ENCODE measurements at places on chromosomes 1 and 21.

DNA sequence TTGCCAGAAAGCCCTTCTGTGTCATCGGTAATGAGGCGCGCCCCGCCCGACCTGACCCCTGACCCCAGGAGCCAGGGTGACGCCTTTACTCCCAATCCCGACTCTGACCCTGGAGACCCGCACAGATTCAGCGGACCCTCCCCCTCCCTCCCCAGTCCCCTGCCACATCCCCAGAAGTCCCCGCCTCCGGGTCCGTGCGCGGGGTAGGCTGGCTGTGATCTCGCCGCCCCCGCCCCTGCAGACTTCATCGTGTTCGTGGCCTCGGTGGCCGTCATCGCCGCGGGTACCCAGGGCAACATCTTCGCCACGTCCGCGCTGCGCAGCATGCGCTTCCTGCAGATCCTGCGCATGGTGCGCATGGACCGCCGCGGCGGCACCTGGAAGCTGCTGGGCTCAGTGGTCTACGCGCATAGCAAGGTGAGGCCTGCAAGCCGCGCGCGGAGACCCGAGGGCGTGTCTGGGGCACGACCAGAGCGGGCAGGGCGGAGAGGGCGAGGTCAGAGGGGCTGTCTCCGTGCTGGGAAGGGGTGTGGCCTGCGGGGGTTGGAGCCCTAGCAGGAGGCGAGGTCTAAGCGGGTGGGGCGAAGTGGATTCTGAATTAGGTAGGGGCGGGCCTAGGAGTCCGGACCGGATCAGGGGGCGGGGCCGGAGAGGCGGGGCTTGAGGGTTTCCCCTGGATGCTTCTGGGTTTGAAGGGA lies 34.8 kb downstream of the KCNQ4 start:
- peak; percentile 73 for DNase-seq

GRCh38 chr1:9628541-9629444 lies 22.7 kb upstream of the PIK3CD start:
- peak; percentile 59 for DNase-seq

DNA sequence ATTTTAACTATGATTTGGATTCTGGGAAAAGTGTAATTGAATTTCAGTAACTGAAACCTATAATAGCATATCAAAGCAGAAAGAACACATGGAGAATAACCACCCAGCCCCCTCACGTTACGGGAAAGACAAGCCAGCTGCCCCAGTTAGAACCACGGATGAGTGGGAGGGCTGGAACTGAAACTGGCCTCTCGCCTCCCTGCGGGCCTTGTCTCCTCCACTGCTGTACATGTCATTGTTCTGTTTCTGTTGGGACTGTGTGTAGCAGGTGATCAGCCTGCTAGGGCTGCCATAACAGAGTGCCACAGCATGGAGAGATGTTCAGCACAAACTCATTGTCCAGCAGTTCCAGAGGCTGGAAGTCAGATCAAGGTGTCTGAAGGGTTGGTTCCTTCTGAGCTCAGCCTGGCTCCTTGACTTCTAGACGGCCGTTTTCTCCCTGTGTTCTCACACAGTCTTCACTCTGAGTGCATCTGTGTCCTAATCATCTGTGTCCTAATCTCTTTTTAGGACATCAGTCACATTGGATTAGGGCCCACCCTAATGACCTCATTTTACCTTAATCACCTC lies 52.4 kb downstream of the MAP3K21 start:
- no peak for DNase-seq

- DNase-seq: no peak
Observed at GRCh38 chr1:245330951-245331350, 176.2 kb downstream of the KIF26B start.

- DNase-seq: no peak
Observed at GRCh38 chr1:182189535-182190066, 128.1 kb upstream of the ZNF648 start.

- DNase-seq: peak; percentile 25
Observed at GRCh38 chr1:46605232-46605631, 1.2 kb upstream of the MKNK1 start.

GRCh38 chr1:87279966-87280535 lies 48.6 kb upstream of the LMO4 start:
- no peak for DNase-seq

DNA sequence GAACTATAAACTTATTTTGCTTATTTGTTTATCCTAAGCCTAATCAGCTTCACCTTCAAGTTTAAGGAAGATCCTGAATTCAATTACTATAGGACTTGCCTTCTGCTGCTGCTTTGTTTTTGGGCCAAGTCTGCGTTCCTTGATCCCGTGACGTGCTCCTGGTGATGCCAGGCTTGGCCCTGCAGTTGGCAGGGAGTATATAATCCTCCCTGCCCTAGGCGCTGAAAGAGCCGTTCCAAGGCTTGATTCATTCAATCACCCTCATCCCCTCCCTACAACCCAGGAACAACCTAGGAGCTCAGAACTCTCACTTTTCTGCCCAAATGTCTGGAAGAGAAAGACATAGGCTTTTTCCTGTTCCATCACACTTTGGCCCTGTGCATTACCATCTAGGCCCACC lies 12.4 kb upstream of the LRRN2 start:
- no peak for DNase-seq

DNA sequence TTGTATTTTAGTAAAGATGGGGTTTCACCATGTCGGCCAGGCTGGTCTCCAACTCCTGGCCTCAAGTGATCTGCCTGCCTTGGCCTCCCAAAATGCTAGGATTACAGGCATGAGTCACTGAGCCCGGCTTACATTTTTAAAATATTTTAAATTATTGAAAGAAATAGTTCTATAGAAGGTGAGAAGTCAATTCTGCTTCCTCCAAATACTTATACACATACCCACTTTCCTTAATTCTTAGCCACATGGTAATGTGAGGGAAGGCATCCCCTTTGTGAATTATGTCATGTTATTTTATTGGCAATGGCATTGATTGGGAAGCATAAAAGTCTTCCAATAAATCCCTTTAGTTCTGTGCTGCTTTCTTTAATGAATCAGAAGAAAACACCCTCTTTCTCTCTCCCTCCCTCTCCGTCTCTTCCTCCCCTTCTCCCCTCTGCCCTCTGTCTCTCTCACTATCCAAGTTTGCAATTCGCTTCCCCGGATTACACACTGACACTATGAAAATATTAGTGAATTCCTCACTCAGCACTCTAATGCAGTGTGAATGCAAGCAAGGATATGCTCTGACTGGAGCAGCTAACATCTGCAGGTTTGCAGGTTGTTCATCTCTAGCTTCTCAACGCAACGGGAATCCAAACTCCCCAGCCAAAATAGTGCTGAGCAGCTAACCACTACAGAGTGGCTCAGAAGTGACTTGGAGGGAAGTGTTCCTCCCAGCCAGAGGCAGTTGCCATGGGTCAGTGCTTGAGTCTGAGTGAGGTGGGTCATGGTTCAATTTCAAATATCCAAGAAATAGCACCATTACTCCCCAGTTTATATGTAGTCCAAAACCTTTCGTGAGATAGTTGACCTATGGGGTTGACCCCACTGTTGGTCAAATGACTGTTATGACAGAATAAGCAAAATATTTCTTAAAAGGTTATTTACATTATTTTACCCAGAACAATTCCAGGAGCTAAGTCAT lies 77.8 kb upstream of the CD55 start:
- no peak for DNase-seq

- DNase-seq: no peak
Observed at GRCh38 chr1:189269011-189269410, 1208.7 kb downstream of the BRINP3 start.

- DNase-seq: no peak
Observed at GRCh38 chr21:37829447-37829846, 86.8 kb downstream of the KCNJ6 start.

DNA sequence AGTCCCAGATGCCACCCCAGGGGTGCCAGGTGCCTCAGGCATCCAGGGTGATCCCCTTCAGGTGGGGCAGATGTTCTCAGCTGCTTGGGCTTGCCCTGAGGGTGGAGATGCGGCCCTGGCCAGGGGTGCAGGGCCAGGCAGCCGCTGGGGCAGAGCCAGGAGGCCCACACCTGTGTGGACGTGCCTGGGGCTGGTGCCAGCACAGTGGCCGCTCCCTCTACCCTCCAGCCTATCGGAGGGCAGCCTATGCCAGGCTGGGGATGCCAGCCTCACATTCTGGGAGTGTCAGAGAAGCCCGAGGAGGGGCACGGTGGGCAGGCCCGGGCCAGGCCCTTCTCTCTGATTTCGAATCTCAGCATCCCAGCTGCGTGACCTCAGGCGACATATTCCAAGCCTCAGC lies 96.5 kb upstream of the WNT4 start:
- no peak for DNase-seq

DNA sequence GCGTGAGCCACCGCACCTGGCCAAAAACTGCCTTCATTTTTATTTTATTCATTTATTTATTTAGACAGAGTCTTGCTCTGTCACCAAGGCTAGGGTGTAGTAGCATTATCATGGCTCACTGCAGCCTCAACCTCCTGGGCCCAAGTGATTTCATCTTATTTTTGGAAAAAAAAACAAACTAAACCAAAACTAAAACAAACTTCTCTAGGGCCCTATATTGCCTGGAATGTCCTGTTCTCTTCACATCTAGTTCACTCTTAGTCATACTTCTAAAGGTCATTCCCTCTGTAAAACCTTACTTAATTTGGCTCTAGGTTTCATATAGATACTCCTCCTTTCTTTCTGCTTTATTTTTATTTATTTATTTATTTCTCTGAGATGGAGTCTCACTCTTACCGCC lies 15.6 kb downstream of the RPS27 start:
- no peak for DNase-seq

- DNase-seq: no peak
Observed at GRCh38 chr1:3495776-3496745, 41.6 kb downstream of the ARHGEF16 start.

GRCh38 chr1:246778663-246779062 lies 54.5 kb downstream of the SCCPDH start:
- DNase-seq: no peak

DNA sequence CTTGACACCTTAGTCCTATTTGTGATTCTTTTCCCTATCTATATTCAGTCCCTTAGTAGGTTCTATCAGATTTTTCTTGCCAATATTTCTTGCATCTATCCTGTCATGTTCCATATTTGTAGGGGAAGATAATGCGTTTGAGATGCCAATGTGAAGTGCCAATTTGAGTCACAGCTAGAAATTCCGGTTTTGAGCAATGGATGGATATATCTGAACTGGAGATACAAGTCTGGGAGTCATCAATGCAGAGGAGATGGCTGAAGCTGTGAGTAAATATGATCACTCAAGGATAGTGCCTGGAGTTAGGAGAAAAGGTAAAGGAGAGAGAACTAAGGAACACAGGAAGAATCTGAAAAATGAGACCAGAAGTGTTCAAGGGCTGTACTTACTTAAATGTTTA lies 93.8 kb downstream of the COQ8A start:
- no peak for DNase-seq

GRCh38 chr1:88237058-88237457 lies 447.0 kb upstream of the PKN2 start:
- DNase-seq: no peak

GRCh38 chr1:196545222-196545621 lies 63.0 kb downstream of the KCNT2 start:
- DNase-seq: no peak

GRCh38 chr1:30323841-30324240 lies 399.5 kb downstream of the MATN1 start:
- DNase-seq: no peak

DNA sequence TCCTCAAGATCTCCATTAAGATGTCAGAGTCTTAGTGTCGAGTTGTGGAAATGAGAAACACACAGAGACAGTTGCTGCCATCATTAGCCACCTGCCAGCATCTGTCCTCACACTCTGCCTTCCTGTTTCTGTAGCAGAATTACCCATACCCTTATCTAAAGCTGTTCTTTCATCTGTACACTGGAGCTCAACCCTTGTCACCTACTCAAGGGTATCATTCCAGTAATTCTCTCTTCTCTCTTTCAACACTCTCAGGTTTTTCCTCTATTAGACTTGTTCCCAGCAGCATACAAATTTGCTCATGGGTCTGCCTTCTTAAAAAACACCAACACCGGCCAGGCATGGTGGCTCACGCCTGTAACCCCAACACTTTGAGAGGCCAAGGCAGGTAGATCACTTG lies 27.4 kb upstream of the RNF2 start:
- no peak for DNase-seq

DNA sequence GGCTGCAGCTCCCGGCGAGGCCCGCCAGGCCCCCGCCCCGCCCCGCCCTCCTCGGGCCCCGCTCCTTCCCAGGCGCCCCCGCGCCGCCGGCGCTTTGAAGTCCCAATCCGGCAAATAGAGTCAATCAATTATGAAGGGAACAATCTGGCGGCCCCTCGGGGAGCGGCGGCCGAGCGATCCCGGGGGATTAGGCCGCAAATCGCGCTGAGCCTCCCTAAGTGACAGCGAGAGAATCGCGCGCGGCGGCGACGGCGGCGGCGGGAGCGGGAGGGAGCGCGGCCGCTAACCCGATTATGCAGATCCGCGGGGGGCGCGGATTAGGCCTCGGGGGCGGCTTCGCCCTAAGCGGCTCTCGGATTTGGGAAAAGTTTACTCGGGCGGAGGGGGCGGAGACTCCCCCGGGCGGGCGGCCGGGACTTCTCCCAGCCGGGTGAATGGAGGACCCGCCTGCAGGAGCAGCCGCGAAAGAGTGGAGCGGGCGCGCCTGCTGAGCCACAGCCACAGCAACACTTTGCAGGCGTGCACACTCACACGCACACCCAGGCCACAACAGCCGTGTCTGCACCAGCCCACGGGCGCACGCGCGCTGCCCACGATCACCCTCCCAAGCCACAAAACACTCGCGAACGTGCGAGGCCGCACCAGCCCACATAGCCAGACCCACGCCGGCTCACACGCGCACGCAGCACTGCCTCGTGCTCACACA lies 23.0 kb upstream of the DMBX1 start:
- DNase-seq: no peak

DNA sequence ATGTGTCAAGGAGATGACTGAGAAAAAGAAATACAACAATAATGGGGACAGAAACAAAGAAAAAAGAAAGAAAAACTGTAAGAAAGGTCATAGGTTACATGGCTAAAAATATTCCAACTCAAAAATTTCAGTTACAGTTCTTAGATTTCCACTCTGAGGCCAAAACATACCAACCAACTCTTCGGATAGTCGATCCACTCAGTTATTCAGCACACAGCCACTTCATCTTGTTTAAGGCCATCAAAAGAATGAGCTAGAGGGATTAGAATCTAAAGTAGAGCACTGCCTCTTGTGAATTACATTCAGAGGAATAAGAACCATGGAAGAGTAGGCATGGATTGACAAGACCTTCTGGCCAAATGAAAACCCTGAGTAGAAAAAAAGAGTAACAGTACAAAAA lies 277.0 kb downstream of the MRPL39 start:
- DNase-seq: no peak

GRCh38 chr1:201771466-201771865 lies 57.5 kb upstream of the IPO9 start:
- DNase-seq: no peak
